8988T (cell line): ENCODE measurements at places on chromosomes 11 and 22.

DNA sequence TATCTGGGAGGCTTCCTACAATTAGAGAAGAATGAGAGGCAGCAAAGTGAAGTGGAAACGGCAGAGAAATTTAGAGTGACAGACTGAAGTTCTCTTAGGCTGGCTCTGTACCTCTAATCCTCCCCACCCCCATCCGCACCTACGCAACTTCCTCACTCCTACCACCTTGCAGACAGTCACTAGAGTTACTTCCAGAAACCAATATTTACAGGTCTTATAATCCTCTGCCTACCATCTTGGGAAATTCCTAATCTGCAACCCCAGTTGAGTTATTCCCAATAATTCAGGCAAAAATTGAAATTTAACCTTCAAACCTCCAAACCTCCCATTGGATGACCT is 71.7 kb downstream of the PAK1 start:
- DNase-seq = no peak

DNA sequence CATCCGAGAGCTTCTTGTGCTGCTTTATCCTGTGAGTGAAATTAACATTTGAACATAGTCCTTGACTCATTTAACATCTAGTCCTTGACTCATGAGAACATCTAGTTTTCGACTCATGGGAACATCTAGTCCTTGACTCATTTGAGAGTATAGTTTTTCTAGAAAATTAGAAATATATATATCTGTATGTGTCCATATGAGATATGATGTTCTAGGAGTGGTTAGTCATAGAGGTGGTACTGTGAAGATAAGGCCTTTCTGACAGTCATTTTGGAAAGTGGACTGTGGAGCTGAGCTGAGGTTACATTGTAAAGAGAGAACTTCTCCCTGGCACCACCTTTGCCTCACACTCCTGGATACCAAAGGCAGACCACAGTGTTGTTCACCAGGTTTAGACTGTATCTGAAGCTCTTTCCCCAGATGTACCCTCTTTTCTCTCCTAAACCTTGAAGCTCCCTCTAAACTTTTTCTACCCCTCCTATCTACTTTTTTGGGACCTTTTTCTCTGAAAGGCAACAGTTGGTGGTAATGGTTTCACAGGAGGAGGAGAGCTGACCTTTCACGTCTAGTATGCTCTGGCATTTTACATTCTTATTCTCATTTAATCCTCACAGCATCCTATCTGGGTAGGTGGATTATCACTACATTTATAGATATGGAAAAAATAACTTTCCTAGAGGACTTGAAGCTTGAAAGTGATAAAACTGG is 67.2 kb downstream of the PPP2R1B start:
- no peak for DNase-seq

GRCh38 chr11:34493468-34493867 is 20.1 kb downstream of the ELF5 start:
- no peak for DNase-seq

GRCh38 chr11:68969386-68969785 is 11.4 kb downstream of the MRGPRD start:
- DNase-seq = no peak

DNA sequence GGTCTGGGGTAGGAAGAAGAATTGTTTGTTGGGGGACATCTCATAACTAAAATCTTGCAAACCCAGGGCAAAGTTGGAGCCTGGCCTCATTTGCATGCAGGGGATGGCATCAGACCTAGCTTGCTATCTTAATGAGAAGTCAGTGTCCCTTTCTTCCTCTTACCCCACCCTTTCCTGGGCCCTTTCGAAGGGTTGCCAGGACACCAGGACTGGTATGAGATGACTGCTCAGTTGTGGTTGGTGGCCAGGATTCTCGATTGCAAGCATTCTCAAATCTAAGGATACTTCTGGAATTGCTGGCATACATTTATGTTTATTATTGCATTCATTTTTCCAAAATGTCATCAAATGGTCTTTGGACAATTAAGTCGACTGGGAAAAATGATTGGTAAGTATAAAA is 131.0 kb downstream of the SLC1A2 start:
- DNase-seq = no peak

- DNase-seq = no peak
These were observed 13.4 kb upstream of the TPCN2 start for GRCh38 chr11:69035150-69035945.

- DNase-seq = peak; percentile 55
These were observed 16.5 kb upstream of the TPBGL start for GRCh38 chr11:75223954-75224643.

GRCh38 chr11:1863352-1864216 is 10.7 kb downstream of the LSP1 start:
- DNase-seq = peak; percentile 90

- no peak for DNase-seq
These were observed 84.2 kb downstream of the CELSR1 start for GRCh38 chr22:46453006-46453828.

DNA sequence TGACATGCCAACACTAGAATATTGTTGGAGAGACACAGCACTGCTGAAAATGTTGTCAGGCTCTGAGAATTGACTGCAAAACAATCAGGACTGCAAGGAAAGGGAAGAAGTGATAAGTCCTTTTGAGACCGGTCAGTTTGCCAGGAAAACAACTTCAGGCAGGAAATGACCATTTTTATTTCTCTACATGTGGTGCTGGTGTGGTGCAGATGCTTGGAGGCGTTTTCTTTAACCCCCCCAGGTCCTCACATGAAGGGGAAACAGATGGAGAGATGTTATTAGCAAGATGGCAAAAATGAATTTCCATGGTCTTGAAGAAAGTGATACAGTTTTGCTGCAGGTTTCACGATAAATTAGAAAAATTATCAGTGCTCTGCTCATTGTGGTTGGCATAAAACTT is 5.7 kb downstream of the AP2A2 start:
- DNase-seq = no peak

GRCh38 chr11:10607462-10608132 is 39.1 kb upstream of the LYVE1 start:
- DNase-seq = no peak

DNA sequence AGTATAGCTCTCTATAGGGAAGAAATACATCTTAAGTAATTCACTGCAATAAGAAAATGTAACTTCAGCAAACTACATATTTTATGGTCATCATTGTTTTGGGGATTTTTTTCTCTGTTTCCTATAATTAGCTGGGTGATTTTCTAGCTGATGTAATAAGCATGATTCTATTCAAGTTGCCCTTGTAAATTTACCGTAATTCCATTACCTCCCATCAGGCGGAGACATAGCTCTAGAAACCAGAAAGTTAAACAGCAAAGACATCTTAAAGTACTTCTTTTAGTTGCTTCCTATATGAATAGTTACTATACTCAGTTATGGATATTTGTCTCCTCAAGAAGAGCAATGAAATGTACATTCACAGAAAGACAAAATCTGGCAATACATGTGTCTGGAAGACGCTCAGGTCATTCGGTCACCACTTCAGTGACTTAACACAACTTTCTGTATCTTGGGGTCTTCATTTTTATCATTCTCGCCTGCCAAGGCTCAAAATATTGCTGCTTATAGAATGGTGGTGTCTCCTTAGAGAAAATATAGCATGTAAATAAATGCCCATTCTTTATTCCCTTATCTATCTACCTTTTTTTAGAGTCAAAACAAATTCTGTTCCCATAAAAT is 239.9 kb upstream of the ZC3H12C start:
- DNase-seq = no peak

- no peak for DNase-seq
These were observed 2.7 kb downstream of the FREY1 start for GRCh38 chr11:45904309-45904915.

GRCh38 chr11:115501893-115502589 is 2.2 kb downstream of the CADM1 start:
- DNase-seq = no peak

- DNase-seq = no peak
These were observed 57.0 kb upstream of the BIRC3 start for GRCh38 chr11:102260241-102260640.

DNA sequence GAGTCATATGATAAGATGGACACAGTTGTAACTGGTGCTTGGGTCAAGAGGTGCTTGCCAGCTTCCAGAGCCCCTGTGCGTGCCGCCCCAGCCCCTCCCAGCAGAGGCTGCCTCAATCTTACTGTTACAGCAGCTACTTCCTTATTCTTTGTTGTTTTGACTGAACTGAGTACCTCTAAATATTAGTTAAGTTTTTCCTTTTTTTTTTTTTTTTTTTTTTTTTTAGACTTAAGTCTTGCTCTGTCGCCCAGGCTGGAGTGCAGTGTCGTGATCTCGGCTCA is 8.8 kb downstream of the ZBED4 start:
- DNase-seq = no peak

- no peak for DNase-seq
These were observed 63.8 kb downstream of the ST14 start for GRCh38 chr11:130223291-130223971.

GRCh38 chr11:88042238-88042637 is 133.0 kb downstream of the RAB38 start:
- DNase-seq = no peak

- DNase-seq = no peak
These were observed 6.5 kb downstream of the TSSK2 start for GRCh38 chr22:19137384-19138216.

- DNase-seq = no peak
These were observed 129.9 kb upstream of the TTC12 start for GRCh38 chr11:113184498-113184897.

- no peak for DNase-seq
These were observed 256.1 kb upstream of the NCAM1 start for GRCh38 chr11:112705148-112705547.

- DNase-seq = no peak
These were observed 2.5 kb downstream of the MRGPRG start for GRCh38 chr11:3216027-3216525.

DNA sequence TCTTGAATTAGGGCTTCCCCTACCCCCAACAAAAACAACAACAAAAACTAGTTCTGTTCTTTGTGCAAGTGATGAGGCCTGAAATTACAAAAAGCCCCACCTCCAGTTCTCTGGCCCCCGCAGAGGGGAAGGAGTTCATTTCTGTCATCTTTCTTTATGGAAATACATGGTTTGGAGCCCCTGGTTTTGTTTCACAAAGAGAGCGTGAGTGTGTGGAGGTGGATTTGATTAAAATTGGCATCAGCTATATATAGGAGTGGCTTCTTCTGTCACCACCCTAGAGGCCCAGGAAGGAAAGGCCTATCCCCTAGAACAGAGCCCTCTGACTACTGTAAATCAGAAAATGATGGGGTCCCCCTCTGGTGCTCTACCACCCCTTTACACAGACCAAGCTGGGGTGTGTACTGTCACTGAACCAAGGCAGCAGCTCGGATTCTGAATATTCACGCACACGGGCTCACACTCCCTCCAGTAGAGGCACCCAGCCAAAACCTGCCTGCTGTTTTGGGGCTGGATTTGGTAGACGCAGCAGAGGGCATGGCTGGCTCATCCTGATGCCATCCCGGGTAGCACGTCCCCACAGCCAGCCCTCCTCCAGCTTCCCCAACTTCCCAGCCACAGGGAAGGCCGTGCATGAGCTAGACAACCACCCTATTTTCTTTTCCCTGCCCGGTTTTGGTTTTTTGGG is 19.4 kb downstream of the RCOR2 start:
- no peak for DNase-seq

- DNase-seq = no peak
These were observed 20.2 kb downstream of the MYO18B start for GRCh38 chr22:25762147-25762546.

GRCh38 chr22:47121791-47122190 is 359.3 kb downstream of the TBC1D22A start:
- no peak for DNase-seq

- DNase-seq = no peak
These were observed 279.3 kb downstream of the CASP12 start for GRCh38 chr11:104618954-104619353.

DNA sequence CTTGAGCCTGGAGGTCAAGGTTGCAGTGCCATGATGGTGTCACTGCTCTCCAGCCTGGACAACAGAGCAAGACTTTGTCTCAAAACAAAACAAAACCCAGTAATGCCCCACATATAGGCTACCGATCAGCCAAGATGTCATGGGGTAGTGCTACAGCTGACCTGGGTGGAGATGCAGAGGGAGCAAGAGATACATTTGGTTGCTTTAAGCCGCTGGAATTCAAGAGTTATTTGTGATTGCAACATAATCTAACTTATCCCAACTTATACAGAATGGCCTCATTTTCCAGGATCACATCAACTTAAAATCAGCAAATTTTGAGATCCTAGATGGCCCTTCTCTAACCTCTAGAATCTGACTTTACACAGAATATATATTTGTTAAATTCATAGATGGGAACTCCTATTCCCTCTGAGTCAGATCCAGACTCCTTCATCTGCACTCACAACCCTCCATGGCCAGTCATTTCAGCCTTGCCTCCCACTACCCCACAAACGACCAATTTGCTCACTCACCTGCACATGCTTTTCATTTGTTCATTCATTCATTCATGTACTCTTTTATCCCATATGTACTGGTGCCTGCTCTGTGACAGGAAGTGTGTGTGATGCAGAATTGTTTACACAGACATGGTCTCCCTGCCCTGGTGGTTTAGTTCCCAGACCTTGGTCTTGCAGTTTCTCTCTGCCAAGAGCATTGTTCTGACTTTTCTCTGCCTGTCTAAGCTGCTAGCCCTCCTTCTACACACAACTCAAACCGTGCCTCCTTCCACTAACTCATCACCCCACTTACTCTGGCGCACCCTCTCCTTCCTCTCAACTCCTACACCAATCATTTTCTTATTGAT is 24.1 kb upstream of the APLNR start:
- no peak for DNase-seq

GRCh38 chr11:85628771-85629341 is 463 bp downstream of the TMEM126B start:
- DNase-seq = no peak

- DNase-seq = no peak
These were observed 225.6 kb upstream of the E2F8 start for GRCh38 chr11:19466314-19466713.

DNA sequence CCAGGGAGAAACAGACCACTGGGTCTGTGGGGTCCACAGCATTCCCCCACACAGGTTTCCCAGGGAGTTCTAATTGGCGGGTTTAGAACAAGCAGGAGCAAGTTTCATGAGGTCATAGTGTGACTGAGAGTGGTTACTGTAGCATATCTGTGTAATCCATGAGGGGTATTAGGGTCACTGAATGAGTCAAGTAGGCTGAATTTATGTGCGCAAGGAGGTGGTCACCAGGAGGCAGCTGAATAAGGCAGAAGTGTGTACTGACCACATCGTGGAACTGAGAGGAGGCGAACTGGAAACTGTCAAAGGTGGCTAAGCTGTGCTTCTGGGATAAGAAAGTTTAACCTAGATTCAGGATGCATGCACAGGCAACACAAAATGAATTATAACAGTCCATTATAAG is 876.0 kb downstream of the METTL15 start:
- no peak for DNase-seq

- DNase-seq = no peak
These were observed 78.8 kb downstream of the LINC01488 start for GRCh38 chr11:69560141-69560790.

- DNase-seq = no peak
These were observed 141.2 kb downstream of the CWF19L2 start for GRCh38 chr11:107316426-107316825.

DNA sequence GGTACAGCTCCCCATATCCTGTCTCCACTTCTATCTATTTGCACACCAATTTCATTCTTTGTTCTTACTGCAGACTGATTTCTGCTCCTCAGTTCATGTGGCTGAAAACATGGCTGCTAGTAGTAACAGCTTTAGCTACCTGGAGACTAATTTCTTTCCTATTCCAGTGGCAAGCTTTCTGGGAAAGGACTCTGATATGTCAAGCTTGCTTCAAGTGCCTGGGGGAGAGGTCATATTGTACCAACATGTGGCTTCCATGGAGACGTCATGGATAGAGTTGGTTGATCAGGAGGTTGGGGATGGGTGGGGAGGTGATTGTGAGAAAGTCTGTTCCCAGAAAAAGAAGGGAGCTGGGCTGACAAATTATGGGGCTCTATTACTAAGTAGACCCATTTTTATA is 44.9 kb downstream of the ADM start:
- no peak for DNase-seq
